ENCODE measurements at places on chromosomes 2 and 18.

GRCh38 chr2:180001726-180002125 is 5.4 kb downstream of the CWC22 start:
- DNase-seq, result no peak

GRCh38 chr18:58492891-58493469 is 135.9 kb downstream of the ALPK2 start:
- no peak for DNase-seq

DNA sequence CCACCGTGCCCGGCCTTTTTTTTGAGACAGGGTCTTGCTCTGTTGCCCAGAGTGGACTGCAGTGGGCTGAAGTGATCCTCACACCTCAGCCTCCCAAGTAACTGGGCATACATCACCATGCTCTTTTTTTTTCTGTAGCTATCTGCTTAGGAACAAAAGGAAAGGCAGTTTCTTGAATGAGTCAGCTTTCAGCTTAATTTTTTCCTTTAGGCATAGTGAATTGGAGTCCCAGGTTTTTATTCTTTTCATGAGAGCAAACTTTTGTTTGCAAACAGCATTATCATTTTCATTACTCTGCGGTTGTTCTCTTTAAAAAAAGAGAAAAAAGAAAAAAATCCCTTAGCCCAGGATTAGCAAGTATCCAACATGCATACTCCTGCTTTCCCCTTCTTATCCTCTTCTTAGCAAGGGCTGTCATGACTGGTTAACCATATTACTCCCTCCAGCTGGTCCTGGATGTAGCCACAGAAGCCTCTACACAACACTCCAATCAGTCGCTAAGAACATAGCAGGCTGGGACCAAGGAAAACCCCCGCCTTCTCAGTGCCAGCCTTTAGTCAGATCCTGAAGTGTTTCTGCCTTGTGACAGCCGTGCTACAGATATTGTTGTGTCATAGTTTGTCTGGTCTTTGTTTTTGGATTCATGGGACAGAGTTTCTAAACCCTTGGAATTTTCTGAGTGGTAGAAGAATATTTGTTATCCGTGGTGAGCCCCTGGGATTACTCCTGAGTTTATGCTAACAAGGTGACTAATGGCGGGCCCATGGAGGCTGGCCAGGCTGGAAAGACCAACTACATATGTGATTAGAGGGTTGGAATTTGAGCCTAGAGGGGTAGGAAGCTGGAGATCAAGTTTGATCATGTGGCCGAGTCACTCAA is 23.3 kb upstream of the ST3GAL5 start:
- no peak for DNase-seq

- DNase-seq, result no peak
These were observed 168.8 kb downstream of the ZNF385B start for GRCh38 chr2:179692610-179693009.

DNA sequence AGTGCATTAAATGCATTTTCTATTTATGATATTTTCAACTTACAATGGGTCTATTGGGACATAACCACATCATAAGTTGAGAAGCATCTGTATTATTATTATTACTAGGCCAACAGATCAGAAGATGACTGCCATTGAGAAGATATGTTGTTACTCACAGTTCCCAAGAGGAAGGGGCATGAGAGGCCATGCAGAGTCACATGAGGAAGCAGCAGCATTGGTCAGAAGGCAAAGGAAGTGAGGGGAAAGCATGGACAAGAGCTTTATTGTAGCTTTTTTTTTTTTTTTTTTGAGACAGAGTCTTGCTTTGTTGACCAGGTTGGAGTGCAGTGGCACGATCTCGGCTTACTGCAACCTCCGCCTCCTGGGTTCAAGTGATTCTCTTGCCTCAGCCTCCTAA is 66.2 kb upstream of the LCLAT1 start:
- DNase-seq, result no peak

DNA sequence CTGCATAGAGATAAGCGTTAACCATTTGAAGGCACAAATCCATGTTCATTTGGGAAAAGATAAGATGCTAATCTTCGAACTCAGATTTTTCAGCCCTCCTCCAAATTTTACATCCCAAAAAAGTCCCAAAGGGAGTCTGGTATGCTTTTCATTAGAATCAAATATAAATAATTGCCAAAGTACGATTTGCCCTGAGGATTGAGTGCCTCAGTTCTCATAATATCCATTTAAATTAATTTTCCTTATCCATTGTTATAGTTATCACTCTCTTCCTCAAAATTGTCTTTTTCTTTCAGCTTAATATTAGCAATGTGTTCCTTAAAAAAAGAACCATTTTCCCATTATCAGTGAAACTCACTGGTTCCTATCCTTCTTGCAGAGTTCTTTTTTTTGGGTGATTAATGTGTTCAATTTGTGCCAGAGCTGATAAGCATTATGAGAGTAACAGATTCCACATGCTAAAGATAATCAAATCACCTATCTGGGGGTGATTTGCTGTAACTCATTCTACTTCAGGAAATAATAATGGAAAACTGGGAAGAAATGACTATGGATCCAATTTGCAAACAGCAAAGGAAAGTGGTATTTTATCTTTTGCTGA is 686 bp downstream of the HNMT start:
- DNase-seq, result no peak

GRCh38 chr2:102304711-102305611 is 6.4 kb upstream of the IL1RL1 start:
- DNase-seq, result no peak

DNA sequence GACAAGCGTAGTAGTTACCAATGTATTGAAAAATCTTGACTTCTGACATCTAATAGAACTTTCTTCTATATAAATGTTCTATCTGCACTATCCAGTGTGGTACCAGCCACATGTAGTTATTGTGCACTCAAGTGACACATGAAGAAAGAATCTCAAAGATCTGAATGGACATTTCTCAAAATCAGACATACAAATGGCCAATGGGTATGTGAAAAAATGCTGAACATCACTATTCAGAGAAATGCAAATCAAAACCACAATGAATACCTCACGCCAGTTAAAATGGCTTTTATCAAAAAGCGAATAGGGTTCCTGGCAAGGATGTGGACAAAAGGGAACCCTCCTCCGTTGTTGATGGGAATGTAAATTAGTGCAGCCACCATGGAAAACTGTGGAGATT is 37.5 kb upstream of the SMCHD1 start:
- DNase-seq, result no peak

- DNase-seq, result no peak
These were observed 692.2 kb upstream of the KLHL29 start for GRCh38 chr2:22692746-22693145.

GRCh38 chr18:61545281-61546245 is 212.3 kb downstream of the CDH20 start:
- no peak for DNase-seq
